ENCODE measurements at places on chromosomes 3 and 15.

DNA sequence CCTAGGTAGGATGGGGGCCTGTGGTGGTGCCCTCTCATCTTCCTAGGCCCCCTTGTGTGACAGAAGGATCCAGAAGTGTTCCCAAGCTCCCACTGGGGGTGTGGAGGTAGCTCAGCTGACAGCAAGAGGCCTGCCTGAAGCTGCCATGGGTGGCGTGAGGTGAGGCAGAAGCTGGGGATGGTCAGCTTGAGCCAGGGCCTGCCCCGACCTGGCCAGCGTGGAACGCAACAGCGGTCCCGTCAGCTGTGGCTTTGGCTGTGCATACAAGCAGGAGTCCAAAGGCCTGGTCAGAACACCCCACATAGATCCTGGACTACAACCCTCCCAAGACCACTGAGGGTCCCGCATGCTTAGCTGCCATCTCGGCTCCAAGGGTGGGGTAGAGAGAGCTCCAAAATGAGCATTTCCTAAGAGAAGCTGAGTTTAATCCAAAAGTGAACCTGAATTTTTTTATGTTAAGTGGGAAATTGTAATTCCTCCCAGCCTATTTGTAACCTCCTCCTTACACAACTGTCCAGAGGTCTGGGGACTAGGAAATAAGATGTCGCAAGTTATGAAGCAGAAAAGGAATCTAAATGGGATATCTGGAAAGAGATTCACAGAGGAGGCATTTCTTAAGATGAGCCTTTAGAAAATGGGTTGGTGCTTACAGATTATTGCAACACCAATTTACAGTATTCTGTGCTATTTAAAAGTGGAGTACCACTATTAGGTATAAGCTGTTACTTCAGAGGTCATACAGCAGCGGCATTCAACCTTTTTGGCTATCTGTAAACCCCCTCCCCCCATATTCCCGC is 9.9 kb upstream of the PLA2G4D start:
- no peak for DNase-seq

- no peak for DNase-seq
These were observed 11.0 kb upstream of the FILIP1L start for GRCh38 chr3:100125161-100125938.

DNA sequence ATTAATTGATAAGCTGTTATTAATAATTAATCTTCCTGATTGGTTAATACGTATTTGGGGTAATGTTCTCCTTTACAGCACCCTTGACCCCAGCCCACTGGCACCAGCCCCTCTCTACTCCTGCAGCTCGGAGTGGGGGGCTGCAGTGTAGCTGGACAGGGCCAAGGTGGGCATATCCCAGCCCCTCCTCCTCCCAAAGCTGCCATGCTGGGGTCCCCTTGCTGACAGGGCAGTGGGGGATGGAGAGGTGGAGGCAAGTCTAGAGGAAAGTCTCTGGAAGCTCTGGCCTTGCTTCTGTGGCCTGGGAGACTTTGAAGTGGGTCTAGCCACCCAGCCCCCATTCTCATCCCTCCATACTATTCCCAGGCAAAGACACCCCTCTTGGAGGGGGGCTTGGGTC is 35.8 kb downstream of the HCN4 start:
- DNase-seq, result no peak

DNA sequence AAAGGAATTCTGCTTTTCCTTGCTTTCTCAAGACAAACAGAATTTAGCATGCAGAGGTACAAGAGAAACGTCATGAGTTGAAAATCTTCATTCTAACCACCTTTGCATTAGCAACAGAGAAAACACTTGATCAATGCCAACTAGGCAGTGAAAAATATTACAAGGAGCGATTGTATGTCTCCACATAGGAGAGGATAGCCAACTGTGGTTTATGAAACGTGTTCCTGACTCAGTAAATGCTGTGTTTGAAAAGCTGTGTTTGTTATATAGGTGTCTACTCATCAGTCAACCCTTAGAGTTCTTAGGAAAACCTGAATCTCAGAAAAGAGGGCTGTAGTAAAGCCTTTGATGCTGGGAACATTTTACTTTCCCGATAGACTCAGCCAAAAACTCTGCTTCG is 102.4 kb downstream of the FRMD4B start:
- DNase-seq, result no peak

- no peak for DNase-seq
These were observed 97.9 kb upstream of the PFN2 start for GRCh38 chr3:150068440-150069153.

DNA sequence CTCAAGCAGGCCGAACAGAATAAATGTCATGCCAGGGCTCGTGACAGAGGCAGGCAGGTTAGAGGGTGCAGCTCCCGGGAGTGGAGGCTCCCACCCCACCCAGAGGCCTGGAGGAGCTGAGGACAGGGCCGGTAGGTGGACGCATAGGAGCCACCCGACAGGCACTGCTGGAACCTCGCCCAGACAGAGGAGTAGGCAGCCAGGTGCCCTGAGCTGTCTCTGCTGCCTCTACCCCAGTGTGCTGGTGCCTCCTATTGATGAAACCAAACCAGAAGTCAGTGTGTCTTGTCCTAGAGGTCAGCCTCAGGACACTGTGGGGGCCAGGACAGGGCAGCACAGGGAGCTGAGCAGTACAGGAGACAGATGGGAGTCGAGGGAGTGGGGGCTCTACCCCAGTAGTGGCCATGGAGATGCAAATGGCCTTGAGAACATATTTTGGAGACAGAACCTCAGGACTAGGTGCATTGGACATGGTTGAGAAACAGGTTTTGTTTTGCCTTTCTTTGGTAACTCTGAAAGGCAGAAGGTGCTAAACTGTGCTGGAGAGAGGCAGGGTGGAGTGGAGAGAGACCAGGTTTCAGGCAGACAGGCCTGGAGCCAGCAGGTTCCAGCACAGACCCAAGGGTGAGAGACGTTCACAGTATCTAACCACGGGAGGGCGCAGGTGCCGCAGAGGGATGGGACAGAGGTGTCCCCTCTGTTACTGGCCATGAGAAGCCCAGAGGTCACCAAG is 15.4 kb upstream of the KLF15 start:
- DNase-seq, result no peak

GRCh38 chr15:49918121-49918520 is 200.9 kb downstream of the ATP8B4 start:
- no peak for DNase-seq

GRCh38 chr3:180523040-180523439 is 78.9 kb upstream of the TTC14 start:
- DNase-seq, result no peak

- no peak for DNase-seq
These were observed 114.4 kb downstream of the RYR3 start for GRCh38 chr15:33425142-33425541.

DNA sequence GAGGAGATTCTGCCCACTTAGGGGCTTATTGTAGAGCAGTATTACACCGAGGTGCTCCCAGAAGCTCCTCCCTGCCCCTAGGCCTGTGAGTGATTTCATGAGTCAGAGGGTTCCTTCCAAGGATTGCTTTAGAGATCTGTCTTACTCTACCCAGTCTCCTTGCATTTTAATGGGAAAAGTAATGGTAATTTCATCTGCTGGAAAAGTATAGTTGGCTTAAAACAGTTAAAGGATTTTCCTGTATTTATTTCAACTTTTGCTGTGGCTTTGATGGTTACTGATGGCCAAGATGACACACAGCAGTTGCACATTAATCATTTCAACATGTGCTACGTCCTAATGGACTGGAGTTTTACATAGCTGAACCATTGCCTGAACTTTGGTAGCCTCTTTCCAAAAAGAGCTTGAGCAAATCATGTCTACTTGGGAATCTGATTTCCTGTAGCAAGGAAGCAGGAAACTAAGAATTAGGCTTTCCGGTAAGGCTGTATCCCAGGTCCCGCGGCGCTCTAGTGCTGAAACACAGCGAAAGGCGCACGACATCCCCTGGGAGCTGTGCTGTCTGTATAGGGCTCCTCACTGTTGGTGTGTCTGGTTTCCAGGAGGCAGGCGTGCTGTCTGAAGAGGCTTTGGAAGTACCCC is 9.2 kb upstream of the PGPEP1L start:
- DNase-seq, result no peak

- no peak for DNase-seq
These were observed 805.3 kb upstream of the LMCD1 start for GRCh38 chr3:7696320-7696719.

GRCh38 chr3:150218841-150219240 is 189.3 kb upstream of the TSC22D2 start:
- no peak for DNase-seq

- DNase-seq, result no peak
These were observed 18.9 kb downstream of the MAGEL2 start for GRCh38 chr15:23628612-23629233.

All from stimulated activated CD4-positive, alpha-beta T cell treated with anti-CD3 and anti-CD28 coated beads, Interleukin-2, amount 100 ng/mL, for 48 hours (primary cell).